ENCODE measurements at places on chromosomes 11 and 22.

GRCh38 chr22:48253573-48253972 lies 1491.1 kb downstream of the TBC1D22A start:
- no peak for DNase-seq

DNA sequence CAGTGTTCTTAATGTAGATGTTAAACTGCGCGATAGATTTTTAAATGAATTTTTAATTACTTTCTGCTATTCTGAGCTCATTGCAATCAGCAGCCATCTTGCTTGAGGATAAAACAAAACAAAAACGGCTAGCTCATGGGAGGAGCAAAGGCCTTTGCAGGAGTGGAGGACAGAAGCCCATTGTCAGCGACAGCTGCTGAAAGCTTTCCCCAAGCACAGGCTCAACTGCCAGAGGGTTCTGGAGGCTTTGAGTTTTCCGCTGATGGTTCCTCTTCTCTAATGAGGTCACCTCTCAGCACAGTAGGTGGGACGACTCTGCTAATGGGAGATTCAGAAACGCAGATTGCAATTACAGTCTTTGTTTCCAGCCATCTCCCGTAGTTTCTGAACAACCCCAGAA lies 167.1 kb upstream of the TTC12 start:
- DNase-seq: no peak

DNA sequence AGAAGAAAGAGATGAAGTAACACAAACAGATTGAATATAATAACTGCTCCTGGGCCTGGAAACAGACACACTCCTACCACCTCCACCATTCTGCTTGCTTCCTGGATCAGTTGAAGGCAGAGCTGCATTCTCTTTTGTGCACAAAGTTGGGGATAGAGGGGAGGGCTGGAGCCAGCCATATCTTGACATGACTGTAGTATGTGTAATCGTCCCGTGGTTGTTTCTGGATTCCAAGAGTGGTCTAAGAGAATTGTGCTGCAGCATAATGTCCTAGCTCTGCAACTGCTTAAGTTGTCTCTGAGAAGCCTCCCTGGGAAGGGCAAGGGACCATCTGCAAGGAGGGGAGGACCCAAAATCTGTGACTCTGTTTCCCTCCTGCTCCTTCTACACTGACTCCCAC lies 3.2 kb downstream of the CRY2 start:
- DNase-seq: no peak

DNA sequence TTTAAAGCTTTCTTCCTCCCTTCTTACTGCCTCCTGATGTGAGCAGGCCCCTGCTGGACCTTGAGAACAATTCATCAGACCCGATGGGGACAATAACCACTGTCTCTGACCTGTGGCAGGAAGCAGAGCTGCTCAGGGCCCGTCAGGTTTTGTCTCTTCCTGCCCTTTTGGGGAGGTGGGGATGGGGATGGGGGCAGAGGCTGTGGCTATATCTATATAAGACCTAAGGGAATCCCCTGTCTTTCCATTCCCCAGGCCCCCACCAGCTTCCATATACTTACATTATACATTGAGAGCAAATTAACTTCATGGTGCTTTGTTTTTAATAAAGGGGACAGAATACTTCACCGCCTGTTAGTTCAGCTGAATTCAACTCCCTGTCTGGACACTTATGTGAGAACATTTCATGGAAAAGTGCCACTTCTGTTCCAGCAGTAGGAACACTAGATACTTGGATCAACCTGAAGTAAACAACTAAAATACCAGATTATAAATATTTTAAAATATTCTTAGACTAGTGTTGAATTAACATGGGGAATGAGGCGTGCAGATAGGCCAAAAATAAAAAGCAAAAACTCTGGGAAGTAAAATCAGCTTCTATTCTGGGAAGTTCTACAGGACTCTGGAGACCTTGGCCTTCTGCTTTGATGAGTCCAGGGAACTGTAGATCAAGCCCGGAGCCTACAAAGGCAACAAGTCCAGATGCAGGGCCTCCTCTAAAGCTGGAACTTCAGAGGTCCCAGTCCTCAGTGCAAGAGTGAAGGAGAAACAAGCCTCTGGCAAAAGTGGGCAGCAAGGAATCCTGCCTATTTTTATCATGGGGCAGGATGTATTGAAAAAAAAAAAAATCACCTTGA lies 11.1 kb downstream of the ZP1 start:
- DNase-seq: no peak

- DNase-seq: no peak
Observed at GRCh38 chr11:27603376-27603990, 96.8 kb downstream of the BDNF start.

DNA sequence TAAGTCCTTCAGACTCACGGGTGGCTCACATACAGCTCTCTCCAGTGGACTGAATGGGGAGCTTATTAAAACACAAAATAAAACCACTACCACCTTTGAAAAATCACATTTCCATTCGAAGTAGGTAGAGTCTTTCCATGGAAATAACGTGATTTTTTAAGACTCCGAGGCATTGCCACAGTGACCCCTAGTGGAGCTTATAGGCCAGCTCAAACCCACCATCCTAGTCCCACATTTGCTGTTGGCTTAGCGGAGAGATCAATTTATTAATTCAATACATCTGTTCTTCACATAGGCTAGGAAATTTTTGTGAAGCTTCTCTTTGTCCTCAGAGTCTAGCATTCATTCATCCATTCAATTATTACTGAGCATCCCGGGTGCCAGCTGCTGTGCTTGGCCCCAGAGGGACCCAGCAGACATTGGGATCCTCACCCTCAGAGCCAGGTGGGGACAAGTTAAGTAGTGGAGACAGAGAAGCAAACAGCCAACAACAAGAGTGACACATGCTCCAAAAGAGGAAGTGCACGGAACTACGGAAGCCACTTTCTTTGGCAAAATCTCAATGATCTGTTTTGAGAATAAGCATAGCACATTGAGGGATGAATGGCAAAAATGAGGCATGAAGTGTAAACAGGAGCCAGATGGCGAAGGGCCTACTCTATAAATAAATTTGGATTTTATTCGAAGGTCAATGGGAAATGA lies 10.2 kb upstream of the P4HA3 start:
- no peak for DNase-seq

- no peak for DNase-seq
Observed at GRCh38 chr22:25068707-25069106, 116.2 kb downstream of the KIAA1671 start.

GRCh38 chr11:8714622-8715225 lies 32.1 kb downstream of the RPL27A start:
- no peak for DNase-seq

DNA sequence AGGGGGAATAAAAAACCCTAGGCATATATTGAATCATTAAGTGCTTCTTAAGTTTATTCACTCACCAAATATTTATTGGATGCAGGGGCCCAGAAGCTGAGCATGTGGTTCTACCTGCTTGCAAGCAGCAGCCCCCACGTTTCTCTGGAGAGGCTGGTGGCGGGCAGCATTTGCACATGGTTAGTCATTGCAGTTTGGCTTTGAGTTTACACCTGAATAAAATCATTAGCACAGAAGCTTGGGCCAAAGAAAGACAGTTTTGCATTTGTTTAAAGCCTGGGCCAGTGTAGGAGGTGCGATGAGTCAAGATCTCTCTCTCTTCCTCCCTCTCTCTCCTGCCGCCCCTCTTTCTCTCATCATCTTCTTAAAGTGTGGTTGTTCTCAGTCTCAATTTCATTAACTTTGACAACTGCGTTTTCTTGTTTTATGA lies 72.6 kb downstream of the C22orf31 start:
- peak; percentile 61 for DNase-seq

DNA sequence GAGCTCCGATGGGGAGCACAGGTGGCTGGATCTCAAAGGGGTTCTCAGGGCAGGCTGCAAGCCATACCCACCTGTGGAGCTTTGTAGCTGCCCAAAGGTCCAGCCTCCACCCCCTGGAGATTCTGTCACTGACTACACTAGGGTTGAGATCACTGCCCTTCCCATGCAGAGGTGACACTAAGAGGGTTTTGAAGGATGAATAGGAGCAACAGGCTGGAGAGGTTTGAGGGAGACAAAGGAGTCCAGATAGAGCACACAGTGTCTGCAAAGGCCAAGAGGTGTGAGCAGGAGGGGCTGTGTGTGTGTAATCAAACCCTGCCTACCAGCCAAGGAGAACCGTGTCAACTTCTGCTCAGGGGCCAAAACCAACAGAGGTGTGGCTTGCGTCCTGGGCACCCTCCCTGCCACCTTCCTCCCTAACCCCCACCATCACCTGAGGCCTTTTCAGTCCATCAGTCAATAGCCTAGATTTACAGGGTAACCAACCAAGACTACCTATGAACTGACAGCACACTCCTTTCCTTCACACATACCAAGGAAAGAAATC lies 43.0 kb upstream of the WNT11 start:
- DNase-seq: no peak

- DNase-seq: no peak
Observed at GRCh38 chr11:73355109-73355508, 21.1 kb upstream of the RELT start.

DNA sequence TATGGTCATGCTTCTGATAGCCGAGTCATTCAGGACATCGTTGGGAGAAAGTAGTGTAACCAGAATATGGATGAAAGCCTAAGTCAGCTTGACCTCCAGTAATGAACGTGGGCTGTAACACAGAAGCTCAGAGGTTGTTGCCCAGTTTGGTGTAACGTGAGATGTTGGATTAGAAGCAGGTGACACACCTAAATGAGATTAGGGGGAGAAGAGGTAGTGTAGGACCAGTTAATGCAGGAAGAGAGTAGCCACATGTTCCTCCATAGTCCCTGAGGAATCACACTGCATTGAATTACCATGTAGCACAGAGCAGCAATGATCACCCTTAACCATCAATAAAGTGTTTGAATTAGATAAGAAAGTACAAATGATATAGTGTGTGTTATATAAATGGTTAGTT lies 20.4 kb downstream of the FBXO7 start:
- DNase-seq: no peak

GRCh38 chr11:34161812-34162492 lies 56.5 kb downstream of the NAT10 start:
- DNase-seq: peak; percentile 80

DNA sequence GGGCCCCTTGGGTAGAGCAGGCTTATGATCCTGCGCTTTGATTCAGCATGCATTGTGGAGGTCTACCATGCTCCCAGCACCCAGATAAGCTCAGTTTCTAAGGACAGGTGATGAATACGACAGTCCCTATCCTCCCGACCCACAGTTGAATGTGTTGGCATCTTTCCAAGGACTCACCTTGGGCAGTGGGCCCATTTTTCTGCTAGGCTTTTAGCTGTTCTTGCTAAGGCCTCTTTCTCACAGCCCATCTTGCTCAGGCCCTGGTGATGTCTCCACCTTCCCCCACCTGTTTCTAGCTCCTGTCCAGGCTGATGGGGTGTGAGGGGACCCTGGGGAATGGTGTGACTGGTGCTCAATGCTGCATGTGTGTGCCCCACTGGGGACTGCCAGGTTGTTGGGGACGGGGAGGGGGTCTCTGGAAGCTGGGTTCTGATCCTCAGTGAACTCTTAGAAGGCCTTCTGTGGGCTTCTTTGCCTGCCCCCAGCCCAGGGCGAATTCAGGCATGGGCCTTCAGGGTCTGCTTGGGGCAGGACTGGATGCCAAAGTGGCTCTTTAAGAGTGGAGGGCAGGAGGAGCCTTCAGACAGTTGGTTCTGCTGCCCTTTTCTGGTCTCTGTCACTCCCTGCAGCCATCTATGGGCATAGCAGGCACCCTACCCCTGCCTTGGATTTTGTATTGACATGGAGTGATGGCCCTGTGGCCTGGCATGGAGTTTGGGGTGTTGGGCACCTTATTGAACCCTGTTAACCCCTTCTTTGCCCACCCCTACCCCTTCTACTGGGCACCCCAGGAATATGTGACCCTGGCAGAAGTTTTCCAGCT lies 33.1 kb downstream of the PHLDB1 start:
- no peak for DNase-seq

DNA sequence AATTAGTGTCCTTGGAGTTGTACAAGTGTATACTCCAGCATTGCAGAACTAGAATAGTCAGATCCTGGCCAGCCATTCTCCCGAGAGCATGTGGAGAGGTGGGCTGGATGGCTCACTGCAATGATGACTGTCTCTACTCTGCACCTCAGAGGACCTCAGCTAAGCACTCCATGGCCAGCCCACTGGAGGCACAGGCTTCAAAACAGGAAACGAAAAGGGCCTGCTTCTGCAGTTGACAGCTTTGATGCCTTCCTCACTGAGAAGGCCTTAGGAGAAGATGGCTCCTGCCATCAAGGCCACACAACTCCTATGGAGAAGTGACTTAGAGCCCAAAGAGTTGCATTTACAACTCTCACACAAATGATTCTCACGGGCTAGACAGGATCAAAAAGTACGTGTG lies 9.1 kb downstream of the POLD4 start:
- no peak for DNase-seq

- no peak for DNase-seq
Observed at GRCh38 chr22:29780748-29781676, 13.8 kb downstream of the UQCR10 start.

DNA sequence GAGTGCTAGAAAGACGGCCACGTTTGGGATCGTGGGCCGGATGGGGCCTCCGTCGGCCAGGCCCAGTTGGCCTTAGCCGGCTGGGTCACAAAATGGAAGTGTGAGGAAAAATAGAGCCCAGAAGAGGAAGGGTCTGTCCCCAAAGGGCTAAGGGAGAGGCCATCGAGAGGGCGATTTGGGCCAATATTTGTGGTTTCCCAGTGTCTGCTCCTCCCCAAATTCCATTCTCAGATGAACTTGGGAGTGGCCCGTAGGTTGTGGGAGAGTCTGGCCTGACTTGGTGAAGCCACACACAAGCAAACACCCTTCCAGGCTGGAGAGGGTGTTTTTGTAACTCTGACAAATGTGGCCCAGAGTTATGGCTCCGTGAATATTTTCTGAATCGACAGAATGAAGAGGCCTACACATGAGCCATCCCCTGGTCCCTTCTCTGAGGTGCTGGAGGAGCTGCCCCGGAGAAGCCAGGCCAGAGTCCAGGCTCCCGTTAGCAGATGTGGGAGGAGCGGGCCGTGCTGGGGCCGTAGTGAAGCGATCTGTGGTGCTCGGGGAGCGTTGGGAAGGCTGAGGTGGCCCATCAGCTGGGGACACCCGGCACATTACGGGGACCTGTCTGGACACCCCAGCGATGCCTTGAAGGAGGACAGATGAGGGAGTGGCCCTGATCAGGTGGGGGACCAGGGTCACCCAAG lies 73.5 kb upstream of the PPARA start:
- DNase-seq: no peak

DNA sequence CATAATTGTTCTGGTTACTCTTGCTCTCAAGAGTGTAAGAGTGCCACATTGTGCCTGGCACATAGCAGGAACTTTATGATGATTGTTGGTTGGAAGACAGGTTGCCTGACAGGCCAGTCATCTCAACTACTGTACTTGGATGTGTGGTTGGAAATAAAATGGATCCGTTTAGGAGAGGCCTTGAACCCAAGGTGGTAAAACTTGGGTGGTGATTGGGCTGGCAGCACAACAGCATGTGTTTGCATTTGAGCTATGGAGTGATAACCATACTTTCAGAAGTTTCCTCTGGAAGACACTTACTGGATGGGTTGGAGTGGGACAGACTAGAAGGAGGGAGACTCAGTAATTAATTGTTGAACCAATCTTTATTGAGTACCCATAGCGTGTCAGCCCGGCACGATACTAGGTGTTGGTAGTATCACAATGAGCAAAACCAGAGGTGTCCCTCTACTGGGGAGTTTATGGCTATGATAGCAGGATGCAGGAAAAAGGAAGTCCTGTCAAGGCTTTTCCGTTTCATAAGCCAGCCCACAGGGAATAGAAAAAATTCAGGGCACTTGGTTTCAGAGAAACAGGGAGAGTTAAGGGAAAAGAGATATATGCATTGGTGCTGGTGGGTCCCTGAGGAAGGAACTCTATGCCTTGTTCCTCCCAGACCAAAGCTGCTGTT lies 3.1 kb upstream of the TMEM109 start:
- DNase-seq: no peak

Measured in activated CD8-positive, alpha-beta memory T cell treated with anti-CD3 and anti-CD28 coated beads, Interleukin-2, amount 50 U/mL, for 48 hours (primary cell).